ENCODE measurements at places on chromosomes 7 and 10.
A peak's percentile ranks its signal among the peaks of the same experiment; 100 is the strongest.

- DNase-seq, result no peak
These were observed 38.6 kb downstream of the BPGM start for GRCh38 chr7:134685250-134685649.

DNA sequence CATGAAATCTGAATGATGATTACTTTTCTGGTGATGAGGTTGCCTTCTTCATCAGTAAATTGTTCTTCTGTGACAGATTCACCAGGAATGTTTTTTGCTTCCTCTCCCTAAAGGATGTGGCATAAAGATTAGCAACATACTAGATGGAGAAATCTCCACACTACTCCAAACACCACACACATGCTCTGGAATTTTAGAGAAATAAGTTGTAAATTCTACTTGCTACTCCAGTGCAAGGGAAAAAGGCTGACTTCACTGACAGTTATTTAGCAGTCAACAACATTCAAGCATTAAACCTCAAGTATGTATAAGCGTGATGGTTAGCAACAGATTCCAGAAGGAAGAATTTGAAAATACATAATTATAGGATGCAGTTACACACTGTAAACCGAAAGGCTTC lies 137.9 kb upstream of the CCDC6 start:
- no peak for DNase-seq

DNA sequence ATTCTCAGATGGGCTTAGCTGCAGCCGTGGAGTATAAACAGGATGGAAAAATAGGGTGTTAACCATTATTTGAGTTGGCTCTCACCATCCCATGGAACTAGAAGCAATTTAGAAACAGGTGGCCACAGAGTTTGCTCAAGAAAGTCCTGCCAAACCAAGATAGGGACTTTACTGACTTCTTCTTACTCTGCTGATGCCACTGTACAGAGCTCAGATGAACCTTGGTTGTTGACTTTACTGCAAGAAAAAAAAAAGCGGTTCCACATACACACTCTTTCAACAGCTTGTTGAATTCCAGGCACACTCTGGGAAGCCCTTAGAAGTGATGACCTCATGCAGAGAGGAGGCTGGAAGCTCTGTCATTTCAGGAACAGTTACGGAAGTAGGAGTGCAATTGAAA lies 753.4 kb downstream of the NRG3 start:
- peak; percentile 73 for DNase-seq

DNA sequence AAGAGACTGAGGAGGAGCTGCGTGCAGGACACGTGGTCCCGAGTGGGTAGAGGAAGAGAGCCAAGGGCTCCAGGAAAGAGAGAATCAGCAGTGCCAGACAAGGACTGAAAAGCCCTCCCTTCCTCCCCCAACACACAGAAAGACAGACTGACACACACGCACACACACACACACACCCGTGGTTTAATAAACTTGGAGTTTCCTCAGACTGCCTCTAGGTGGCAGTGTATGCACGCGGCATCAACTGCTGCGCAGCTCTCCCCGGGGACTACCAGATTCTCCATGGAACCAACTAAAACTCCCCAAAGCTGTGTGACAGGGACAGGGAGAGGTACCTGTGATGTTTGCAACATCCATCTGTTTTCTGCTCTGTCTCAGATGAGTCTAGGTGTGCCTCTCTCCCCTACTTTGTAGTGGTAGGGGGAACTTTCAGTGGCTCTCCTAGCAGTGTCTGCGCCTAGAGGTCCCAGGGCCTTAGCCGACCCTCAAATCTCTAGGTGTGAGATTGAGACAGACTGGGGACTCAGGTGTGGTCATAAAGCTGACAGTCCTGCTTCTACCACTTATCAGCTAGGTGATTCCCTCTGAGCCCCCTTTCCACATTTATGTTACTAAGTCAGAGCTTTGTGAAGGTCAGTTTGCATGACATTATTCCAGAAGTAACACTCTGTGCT lies 9.3 kb upstream of the TSPAN14 start:
- no peak for DNase-seq

DNA sequence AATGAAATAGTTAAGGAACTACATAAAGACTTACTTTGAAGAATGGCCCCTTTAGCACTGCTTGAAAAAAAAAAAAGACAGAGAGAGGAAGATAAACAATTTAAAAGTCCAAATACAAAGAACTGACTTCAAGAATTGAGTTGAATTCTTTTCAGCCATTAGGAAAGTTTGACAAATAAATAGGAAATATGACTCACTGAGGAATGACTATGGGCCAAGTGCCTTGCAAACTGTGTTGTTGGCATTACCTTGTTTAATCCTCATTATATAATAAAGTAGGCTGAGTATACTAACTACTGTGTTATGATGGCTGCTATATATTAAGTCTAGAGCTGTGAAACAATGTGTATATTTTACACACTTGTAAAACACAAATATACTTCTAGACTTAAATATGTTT lies 151.1 kb downstream of the ELMO1 start:
- DNase-seq, result no peak

GRCh38 chr10:129893104-129894089 lies 70.7 kb downstream of the EBF3 start:
- DNase-seq, result no peak

- DNase-seq, result no peak
These were observed 14.5 kb downstream of the PSAP start for GRCh38 chr10:71836596-71836974.

- no peak for DNase-seq
These were observed 198.1 kb downstream of the AUTS2 start for GRCh38 chr7:69796416-69796815.

GRCh38 chr10:117804470-117805011 lies 242.2 kb downstream of the RAB11FIP2 start:
- peak; percentile 44 for DNase-seq

DNA sequence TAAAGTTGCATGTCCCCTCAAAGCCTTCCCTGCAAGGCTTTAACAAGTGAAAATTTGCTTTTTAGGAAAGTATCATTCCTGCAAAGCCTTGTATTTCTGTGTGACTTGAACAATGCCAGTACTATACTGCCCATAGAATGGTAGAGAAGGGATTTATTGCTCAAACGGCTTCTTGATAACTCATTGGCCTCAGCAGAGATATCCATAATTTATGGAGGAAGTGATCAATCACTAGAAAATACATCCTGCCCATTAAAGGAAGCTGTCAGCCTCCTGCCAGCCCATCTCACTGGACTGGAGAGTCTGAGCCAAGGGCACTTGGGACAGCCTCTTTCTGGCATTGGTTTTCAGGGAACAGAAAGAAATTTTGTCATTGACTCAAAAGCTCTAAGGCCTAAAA lies 152.6 kb downstream of the XPNPEP1 start:
- DNase-seq, result no peak

DNA sequence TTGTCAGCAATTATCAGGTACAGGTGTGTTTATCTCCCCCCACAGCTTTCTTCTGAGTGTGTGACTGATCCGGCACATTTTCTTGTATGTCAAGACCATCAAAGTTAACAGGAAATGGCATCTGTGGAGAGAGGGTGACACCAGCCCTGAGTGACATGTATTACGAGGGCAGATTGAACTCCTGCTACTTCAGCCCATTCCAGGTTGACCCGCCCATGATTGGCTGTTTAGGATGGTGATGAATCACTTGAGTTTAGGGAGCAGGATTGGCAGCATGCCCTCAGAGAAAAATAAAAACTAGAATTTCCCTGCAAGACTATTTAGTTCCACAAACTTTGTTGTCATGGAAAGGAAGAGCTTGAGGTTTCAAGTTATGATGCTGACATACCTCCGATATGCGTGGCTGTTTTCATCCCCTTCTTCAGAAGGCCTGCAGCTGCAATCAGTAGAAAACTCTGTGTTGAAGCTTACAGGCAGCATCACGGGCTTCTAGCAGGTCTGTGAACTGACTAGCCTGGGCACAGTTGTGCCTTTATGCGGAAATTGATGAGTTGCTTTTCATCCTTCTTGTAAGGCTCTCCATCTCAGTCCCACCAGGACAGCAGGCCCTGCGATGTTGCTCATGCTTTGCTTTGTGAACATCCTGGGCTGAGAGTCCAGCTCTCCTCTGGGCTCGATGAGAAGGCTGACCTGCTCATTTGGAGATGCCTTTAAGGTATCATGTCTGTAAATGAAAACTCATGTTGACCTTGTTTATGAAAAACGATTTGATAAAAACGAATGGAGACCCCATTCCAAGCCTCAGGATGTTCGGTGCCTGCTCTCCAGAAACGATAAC lies 8.0 kb upstream of the CELF2 start:
- DNase-seq, result no peak

DNA sequence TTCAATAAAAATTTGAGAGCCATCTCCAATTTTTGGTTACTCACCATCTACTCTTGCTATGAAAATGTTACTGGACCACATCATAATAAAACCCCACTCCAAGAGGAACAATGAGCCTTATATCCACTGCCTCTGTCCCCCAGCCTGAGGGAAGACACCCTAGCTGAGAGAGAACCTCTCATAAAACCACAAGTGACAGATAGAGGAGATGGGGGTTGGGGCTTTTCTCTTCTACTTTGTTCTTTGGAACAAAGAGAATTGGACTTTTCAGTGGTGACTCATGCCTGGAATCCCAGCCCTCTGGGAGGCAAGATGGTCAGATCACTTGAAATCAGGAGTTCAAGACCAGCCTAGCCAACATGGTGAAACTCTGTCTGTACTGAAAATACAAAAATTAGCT lies 27.6 kb upstream of the TAS2R16 start:
- DNase-seq, result no peak

DNA sequence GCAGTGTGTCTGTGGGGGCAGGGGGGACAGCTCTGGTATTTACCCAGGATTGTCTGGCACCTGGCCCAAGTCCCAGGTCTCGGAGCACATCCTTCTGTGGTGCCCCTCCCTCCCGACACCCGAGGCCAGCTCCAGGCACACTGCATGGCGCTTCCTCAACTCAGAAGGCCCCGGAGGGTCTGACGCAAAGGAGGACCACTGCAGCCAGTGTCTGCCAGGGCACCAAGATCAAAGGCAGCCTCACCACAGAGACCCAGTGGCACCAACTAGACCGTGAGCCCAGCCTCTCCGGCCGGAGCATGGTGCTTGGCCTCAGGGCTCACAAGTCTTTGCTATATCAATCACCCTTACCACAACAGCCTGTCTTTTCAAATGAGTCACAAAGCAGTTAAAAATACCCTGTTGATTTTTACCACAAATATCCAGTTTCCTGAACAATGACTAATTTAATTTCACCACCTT lies 99.3 kb upstream of the DDC start:
- no peak for DNase-seq

- DNase-seq, result peak; percentile 65
These were observed at the start of gene DNAJC12 for GRCh38 chr10:67837541-67838314. DNAJC12 (minus strand) TSS chr10:67838188; CDS start chr10:67838011, 177 bp downstream.

GRCh38 chr7:138092486-138093028 lies 16.3 kb downstream of the AKR1D1 start:
- no peak for DNase-seq

DNA sequence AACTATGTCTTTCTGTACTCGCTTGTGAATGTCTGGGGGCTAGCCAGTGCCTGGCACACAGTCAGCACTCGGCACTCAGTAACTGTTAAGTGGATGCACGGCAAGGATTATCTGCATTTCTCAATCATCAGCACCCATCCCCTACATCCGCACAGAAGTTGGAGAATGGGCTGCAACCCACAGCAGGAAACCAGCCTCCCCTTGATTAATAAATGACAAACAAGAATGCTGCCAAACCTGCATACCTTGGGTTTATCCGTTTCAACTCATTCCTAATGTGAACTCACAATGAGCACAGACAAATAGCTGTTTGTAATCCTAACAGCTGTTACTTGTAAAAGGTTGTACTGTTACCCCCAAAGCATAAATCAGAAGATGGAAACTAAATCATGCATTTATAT lies 28.9 kb downstream of the PPP1R3C start:
- no peak for DNase-seq

GRCh38 chr7:85664341-85664740 lies 477.5 kb upstream of the SEMA3D start:
- no peak for DNase-seq

DNA sequence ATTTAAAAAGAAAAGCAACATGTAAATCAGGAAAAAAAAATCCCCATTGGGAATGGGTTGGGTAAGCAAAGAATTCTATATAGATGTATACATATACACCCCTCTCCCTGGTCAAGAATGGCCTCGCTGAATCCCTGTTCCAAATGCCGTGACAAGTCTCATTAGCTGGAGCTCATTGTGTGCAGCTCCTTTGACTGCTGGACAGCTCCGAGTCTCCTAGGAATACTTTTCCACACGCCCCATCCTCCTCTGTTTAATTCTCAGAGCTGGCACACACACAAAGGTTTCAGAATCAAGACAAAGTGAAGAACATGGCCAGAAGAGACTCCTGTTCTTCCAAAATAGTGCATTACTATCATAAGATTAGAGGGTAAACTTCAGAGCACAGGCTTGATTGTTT lies 130.9 kb upstream of the MKLN1 start:
- no peak for DNase-seq

DNA sequence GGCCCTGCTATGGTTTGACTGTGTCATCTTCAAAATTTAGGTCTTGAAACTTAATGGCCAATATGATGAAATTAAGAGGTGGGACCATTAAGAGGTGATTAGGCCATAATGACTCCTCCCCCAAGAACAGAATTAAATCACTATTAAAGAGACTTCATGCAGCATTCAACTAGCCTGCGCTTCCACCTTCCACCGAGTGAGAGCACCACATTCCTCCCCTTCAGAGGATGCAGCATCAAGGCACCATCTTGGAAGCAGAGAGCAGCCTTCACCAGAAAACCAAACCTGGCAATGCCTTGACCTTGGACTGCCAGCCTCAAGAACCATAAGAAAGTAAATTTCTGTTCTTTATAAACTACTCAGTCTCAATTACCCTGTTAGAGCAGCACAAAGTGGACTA lies 371.1 kb upstream of the NFE2L3 start:
- DNase-seq, result no peak

GRCh38 chr7:95957510-95957909 lies 185.2 kb downstream of the DYNC1I1 start:
- DNase-seq, result no peak
